RWPE2 (cell line): ENCODE measurements at places on chromosomes 2 and 18.

- H3K27me3 ChIP-seq = no peaks in the 10 kb centered on the region
- peaks cover 3% of the 10 kb centered on the region; the same call in 1 of the 2 replicates for H3K36me3 ChIP-seq
- no peak overlapping the region for H3K4me3 ChIP-seq
- peaks cover 6% of the 10 kb centered on the region for H3K4me1 ChIP-seq
- no peak for DNase-seq
These were observed 150.9 kb downstream of the ATAD2B start for GRCh38 chr2:23776021-23776420.

DNA sequence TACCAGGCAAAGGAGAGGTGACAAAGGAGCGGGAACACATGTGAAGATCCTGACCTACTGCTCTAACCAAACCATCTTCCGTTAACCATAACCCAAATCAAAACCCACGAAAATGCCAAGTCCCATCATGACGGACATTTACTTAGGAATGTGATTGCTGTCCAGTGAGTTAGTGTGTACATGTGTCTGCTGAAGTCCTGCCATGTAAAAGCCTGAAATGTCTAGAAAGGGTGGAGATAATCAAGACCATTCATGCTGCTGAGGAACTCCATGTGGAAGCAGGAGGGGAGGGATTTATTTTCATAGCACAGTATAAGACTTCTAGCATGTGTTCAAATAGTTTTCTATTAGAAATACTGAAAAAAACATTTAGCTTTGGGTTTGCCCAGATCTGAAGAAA lies 137.0 kb upstream of the BOD1L2 start:
- H3K27me3 ChIP-seq = no peaks in the 10 kb centered on the region
- no peak for DNase-seq
- H3K36me3 ChIP-seq = no peaks in the 10 kb centered on the region

GRCh38 chr2:71889759-71890684 lies 257.6 kb downstream of the CYP26B1 start:
- H3K27ac ChIP-seq = no peak overlapping the region
- no peaks in the 10 kb centered on the region for H3K27me3 ChIP-seq
- no peaks in the 10 kb centered on the region for H3K36me3 ChIP-seq
- H3K4me3 ChIP-seq = no peak overlapping the region

DNA sequence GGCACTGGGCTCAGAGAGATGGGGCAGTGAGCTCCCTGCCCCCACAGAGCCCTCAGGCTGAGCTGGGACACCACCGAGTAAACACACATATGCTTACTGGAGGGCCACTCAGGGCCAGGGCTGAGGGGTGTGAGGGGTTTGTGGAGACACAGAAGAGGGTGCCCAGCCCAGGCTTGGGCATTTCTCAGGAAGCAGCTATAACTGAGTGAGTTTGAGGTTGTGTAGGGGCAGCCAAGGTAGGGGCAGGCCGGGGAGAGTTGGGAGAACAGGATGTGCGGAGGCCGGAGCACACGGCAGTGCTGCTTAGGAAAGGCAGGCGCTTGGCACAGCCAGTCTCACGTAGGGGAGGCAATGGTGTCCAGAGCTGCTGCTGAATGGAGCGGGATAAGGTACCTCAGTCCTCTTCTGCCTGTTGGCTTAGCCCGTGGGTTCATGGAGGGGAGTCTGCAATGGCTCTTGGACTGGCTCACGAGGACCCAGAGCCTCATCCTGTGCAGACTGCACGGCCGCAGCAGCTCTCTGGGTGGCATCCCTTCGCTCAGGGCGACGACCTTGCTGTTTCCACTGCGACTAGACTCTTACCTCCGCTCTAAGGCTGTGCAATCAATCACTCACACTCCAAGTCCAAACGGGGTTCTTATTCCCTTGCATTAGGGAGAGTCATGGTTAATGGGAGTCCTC lies 466.1 kb upstream of the HS6ST1 start:
- no peak overlapping the region for H3K4me3 ChIP-seq
- no peak for DNase-seq
- no peaks in the 10 kb centered on the region for H3K27me3 ChIP-seq
- H3K27ac ChIP-seq = no peak overlapping the region
- H3K4me1 ChIP-seq = no peaks in the 10 kb centered on the region

DNA sequence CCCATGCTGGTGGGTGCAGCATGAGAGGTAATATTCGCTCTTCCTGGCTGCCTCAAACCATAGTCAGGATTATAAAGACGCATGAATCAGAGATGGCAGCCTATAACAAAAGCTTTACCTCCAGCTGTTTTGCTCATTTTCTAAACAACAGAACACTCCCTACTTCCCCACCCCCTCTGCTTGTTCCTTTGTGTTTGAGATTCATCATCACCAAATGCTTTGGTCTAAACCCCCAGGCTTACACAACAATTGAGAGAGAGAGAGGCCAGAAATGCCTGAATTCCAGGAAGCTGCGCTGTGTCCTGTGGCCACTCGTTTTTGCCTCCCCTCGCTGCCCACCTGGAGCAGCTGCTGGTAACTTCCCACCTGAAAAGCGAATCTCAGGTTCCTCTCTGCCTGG lies 78.8 kb upstream of the CAPN13 start:
- no peaks in the 10 kb centered on the region for H3K27me3 ChIP-seq
- H3K4me3 ChIP-seq = no peak overlapping the region
- H3K4me1 ChIP-seq = peaks cover 4% of the 10 kb centered on the region

- H3K27me3 ChIP-seq = peaks cover 3% of the 10 kb centered on the region
- no peak for DNase-seq
- no peaks in the 10 kb centered on the region for H3K36me3 ChIP-seq
- H3K4me1 ChIP-seq = no peaks in the 10 kb centered on the region
- no peak overlapping the region for H3K27ac ChIP-seq
These were observed 485.2 kb downstream of the TRIB2 start for GRCh38 chr2:13201924-13202323.

DNA sequence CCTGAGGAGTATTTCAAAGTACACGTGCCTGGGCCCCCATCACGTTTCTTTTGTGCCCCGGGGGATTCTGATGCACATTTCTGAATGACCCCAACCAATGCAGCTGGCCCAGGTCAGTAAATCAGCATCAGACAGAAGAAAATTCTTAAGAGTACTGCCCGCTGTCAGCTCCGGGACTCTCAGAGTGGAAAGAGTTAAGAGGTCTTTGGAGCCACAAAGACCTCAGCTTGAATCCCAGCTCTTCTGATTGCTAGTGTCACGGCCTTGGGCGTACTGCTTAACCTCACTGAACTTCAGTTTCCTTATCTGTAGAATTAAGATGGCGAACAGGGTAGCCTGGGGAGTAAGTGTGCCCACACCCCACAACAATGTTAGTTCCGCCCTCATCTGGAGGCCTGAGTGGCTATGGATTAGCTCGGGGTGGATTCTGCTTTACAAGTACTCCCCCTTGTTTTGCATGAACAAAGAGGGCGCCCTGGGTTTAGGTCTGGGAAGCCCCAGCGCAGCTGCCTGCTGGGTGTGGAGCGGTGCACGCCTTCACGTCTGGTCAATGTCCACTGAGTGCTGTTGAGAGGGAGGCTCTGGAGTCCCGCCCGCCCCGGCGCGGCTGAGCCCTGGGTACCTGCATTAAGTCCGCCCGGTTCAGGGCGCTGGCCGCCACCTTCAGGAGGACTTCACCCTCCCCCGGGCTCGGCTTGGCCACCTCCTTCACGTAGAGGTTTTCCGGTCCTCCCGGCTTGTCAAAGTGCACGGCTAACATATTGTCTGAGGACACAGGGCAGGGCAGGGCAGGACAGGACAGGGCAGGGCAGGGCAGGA lies 858 bp downstream of the TP53I3 start:
- H3K4me3 ChIP-seq = peak overlapping the region; percentile 51
- H3K36me3 ChIP-seq = peaks cover 23% of the 10 kb centered on the region
- DNase-seq = peak; percentile 93
- H3K4me1 ChIP-seq = peaks cover 10% of the 10 kb centered on the region

DNA sequence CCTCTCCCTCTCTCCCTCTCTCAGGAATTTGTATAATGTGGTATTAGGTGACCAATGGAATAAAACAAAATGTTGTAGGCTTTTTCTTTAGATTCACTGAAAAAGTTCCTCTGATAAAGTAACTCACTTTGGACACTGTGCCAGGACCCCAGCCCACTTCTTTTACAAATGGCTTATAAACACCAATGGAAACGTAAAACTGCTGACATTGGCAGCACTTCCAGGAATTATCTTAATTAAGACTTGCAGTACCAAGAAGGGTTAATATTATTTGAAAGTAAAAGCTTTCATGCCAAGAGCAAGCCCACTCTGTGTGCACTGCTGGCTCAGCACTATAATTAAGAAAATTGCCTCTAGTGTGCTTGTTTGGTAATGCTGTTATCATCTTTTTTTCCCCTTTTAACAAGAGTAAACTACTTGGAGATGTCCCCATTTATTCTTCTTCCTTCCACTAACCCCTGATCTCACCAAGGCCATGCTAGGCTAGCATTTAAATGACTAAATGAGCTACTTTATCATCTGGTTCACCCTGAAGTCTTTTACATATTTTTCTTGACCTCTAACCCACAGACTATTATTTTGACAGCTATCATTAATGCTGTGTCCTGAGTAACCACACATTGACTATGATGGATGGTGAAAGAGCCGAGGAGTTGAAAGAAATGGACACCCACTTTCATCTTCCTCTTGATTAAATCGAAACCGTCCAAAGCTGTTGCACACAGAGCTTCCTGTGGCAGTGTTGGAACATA lies 232.2 kb upstream of the ETAA1 start:
- H3K4me1 ChIP-seq = peaks cover 9% of the 10 kb centered on the region
- no peak overlapping the region for H3K4me3 ChIP-seq
- H3K36me3 ChIP-seq = no peaks in the 10 kb centered on the region
- no peaks in the 10 kb centered on the region for H3K27me3 ChIP-seq
- DNase-seq = no peak

GRCh38 chr2:149507974-149508373 lies 79.6 kb downstream of the MMADHC start:
- H3K27me3 ChIP-seq = no peaks in the 10 kb centered on the region
- H3K4me1 ChIP-seq = no peaks in the 10 kb centered on the region
- H3K27ac ChIP-seq = no peak overlapping the region
- no peak for DNase-seq
- H3K4me3 ChIP-seq = no peak overlapping the region

DNA sequence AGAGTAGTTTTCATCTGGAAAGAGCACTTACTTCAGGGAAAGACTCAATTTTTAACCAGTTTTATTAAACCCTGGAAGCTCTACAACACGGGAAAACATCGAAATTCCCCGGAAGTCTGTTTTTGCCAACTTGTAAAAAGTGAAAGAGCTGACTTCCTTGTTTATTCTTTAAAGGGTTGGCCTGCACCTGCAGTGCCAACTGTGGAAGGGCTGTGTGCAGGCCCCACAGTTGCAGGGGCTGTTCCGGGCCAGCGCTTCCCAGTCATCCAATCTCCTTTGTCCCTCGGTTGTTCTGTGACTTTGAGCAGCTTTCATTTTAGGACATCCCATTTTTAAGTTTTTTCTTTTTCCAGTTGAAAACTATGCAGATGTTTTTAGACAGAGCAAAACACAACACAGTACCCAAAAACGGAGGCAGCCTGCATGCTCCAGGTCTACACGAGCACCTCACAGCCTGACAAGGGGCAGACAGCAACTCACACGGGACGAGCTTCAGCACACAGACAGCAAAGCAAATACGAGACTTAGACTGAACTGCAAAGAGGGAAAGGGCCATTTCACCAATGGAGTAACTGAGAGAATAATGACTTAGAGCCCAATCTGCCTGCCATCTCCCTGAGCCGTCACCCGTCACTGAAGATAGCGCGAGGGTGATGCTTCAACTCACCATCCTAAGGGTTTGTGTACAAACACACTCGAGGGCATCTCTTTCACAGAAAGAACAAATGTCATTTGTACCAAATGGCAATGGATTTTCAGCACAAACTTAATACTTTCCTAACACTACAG lies 70.6 kb downstream of the EMILIN2 start:
- H3K4me1 ChIP-seq = no peaks in the 10 kb centered on the region
- no peak for DNase-seq
- no peak overlapping the region for H3K27ac ChIP-seq
- no peak overlapping the region for H3K4me3 ChIP-seq
- H3K27me3 ChIP-seq = no peaks in the 10 kb centered on the region

GRCh38 chr18:35087726-35088125 lies 46.5 kb downstream of the MAPRE2 start:
- H3K4me3 ChIP-seq = no peak overlapping the region
- no peaks in the 10 kb centered on the region for H3K4me1 ChIP-seq
- H3K27ac ChIP-seq = no peak overlapping the region
- H3K27me3 ChIP-seq = no peaks in the 10 kb centered on the region

DNA sequence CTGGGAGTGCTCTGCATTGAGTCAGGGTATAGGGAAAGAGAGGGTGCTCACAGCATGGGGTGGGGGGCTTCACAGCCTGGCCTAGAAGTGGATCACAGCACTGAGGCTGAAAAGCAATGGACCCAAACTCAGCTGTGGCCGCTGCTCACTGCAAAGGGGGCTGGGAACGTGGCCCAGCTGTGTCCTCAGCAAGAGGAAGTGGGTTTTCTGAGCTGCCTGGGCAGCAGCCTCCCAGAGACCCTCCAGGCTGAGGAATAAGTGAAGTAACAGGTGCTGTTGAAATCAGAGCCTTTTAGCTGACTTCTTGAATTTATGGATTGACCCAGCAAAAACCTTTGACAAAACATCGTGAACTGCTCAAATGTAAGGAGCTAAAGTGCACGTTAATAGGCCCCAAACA lies 35.2 kb downstream of the PTGR3 start:
- H3K27me3 ChIP-seq = peaks cover 2% of the 10 kb centered on the region
- no peak overlapping the region for H3K27ac ChIP-seq
- H3K4me1 ChIP-seq = no peaks in the 10 kb centered on the region
- H3K36me3 ChIP-seq = no peaks in the 10 kb centered on the region
- DNase-seq = no peak

- no peak for DNase-seq
- no peaks in the 10 kb centered on the region for H3K27me3 ChIP-seq
- no peak overlapping the region for H3K27ac ChIP-seq
- H3K4me1 ChIP-seq = peaks cover 5% of the 10 kb centered on the region
- H3K4me3 ChIP-seq = no peak overlapping the region
These were observed 69.3 kb downstream of the NEDD4L start for GRCh38 chr18:58113337-58113736.

- peaks cover 6% of the 10 kb centered on the region for H3K4me1 ChIP-seq
- no peak for DNase-seq
- no peaks in the 10 kb centered on the region; the same call in 1 of the 2 replicates for H3K36me3 ChIP-seq
These were observed 436.8 kb downstream of the TGIF1 start for GRCh38 chr18:3886575-3887322.

GRCh38 chr18:74513149-74513882 lies 17.2 kb downstream of the CNDP2 start:
- DNase-seq = no peak
- no peaks in the 10 kb centered on the region for H3K4me1 ChIP-seq
- no peak overlapping the region for H3K27ac ChIP-seq
- H3K27me3 ChIP-seq = no peaks in the 10 kb centered on the region

GRCh38 chr2:207836521-207837133 lies 66.9 kb upstream of the FZD5 start:
- no peaks in the 10 kb centered on the region for H3K4me1 ChIP-seq
- no peak overlapping the region for H3K4me3 ChIP-seq
- H3K27me3 ChIP-seq = no peaks in the 10 kb centered on the region
- no peak overlapping the region for H3K27ac ChIP-seq

- no peak for DNase-seq
- H3K4me1 ChIP-seq = no peaks in the 10 kb centered on the region
- no peak overlapping the region for H3K27ac ChIP-seq
- no peak overlapping the region for H3K4me3 ChIP-seq
- H3K36me3 ChIP-seq = peaks cover 44% of the 10 kb centered on the region
These were observed 13.8 kb downstream of the DNAJC27 start for GRCh38 chr2:24957976-24958375.

GRCh38 chr2:598058-598802 lies 79.0 kb downstream of the TMEM18 start:
- no peak for DNase-seq
- peaks cover 3% of the 10 kb centered on the region for H3K4me1 ChIP-seq
- no peaks in the 10 kb centered on the region for H3K36me3 ChIP-seq
- no peak overlapping the region for H3K4me3 ChIP-seq

- H3K4me3 ChIP-seq = no peak overlapping the region
- H3K27ac ChIP-seq = no peak overlapping the region
- no peaks in the 10 kb centered on the region for H3K4me1 ChIP-seq
- DNase-seq = no peak
- no peaks in the 10 kb centered on the region for H3K36me3 ChIP-seq
These were observed 34.2 kb upstream of the REV1 start for GRCh38 chr2:99524056-99524455.
